Activated CD4-positive, alpha-beta memory T cell treated with anti-CD3 and anti-CD28 coated beads for 36 hours (primary cell): ENCODE measurements at places on chromosomes 16 and 17.

DNA sequence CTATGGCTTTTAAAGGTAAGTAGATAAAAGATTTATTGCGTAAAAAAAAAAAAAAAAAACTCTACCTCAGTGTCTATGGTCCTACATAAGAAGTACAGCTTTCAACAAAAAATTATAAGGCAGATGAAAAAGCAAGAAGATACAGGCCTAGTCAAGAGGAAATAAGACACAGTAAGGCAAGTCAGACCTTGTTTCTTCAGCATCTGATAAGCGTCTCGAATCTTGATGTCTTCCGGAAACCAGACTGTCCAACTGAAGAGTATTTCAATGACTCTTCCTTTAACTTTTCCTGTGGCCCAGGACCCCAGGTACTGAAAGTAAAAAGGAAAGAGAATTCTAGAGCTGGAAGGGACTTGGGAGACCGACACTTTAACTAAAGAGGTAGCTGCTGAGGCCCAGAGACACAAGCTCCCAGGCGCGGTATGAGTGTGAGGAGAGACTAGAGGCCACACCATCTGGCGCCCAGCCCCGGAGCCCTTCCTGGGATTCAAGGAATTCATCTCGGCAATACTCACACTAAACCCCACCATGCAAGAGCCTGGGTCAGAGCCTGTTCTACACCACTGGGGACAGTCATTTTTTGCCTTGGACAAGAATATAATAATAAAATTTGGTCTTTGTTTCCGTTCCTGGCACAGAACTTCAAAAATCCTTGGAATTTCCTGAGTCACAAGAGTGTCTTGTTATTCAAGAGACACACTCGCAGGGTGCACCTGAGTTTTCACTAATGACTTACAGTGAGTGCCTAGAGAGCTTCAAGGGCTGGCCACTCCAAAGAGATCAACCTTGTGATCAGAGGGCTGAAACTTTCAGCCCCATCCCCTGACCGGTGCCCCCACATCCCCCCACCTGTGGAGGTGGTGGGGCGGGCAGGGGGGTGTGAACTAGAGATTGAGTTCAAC is 18.6 kb downstream of the GGA2 start:
- no peak for DNase-seq

DNA sequence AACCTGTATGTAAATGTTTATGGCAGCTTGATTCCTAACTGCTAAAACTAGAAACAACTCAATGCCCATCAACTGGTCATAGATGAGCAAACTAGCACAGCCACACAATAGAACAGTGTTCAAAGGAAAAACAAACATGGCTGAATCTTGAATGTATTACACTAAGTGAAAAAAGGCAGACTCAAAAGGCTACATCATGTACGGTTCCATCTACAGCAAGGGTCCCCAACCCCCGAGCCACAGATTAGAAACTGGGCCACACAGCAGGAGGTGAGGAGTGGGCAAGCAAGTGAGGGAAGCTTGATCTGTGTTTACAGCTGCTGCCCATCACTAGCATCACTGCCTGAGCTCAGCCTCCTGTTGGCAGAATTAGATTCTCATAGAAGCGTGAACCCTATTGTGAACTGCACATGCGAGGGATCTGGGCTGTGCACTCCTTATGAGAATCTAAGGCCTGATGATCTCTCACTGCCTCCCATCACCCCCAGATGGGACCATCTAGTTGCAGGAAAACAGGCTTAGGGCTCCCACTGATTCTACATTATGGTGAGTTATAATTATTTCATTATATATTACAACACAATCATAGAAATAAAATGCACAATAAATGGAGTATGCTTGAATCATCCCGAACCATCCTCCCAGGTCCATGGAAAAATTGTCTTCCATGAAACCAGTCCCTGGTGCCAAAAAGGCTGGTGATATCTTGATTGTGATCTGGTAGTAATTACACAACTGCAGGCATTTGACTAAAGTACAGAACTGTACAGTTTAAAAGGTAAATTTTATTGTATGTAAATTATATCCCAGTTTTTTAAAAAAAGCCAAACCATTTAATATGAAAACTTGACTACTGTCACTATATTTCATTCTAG is 7.7 kb downstream of the CEP20 start:
- no peak for DNase-seq

- no peak for DNase-seq
Measured at GRCh38 chr17:57940231-57940630, 15.0 kb downstream of the CUEDC1 start.

GRCh38 chr17:77210331-77210730 is 69.6 kb downstream of the SEC14L1 start:
- no peak for DNase-seq

DNA sequence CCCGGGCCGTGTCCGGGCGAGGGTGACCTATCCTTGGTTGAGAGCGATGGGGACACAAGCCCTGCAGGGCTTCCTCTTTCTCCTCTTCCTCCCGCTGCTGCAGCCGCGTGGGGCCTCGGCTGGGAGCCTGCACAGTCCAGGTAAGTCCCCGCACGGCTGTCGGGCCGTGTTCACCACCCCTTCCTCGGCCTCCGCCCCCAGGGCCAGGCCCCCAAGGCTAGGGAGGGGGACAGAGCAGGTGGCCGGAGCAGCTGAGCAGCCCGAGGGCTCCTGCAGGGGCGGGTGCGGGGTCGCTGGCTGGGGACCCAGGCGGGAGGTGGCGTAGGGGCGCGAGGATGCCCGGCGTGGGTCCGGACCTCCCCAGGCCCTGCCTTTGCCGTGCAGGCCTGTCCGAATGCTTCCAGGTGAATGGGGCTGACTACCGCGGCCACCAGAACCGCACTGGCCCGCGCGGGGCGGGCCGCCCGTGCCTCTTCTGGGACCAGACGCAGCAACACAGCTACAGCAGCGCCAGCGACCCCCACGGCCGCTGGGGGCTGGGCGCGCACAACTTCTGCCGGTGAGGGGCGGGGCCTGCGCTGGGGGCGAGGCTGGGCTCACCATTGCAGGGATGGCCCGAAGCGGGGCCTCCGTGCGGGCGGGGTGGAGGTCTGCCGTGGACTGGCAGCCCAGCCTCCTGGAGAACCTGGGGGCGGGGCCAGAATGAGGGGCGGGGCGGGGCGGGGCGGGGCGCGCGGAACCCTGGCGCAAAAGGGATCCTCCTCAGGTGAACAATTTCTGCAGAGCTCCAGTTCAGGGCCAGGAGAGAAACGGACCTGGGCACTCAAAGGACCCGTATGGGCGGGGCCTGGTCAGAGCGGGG is 631 bp downstream of the KREMEN2 start:
- DNase-seq: peak; percentile 72

GRCh38 chr17:37570527-37571093 is 38.6 kb downstream of the SYNRG start:
- peak; percentile 56 for DNase-seq

GRCh38 chr16:58128711-58129096 is 477 bp downstream of the CFAP20 start:
- no peak for DNase-seq

- DNase-seq: no peak
Measured at GRCh38 chr17:80730739-80731138, 186.1 kb downstream of the RPTOR start.

GRCh38 chr16:54290833-54291655 is 4.5 kb upstream of the IRX3 start:
- DNase-seq: no peak

DNA sequence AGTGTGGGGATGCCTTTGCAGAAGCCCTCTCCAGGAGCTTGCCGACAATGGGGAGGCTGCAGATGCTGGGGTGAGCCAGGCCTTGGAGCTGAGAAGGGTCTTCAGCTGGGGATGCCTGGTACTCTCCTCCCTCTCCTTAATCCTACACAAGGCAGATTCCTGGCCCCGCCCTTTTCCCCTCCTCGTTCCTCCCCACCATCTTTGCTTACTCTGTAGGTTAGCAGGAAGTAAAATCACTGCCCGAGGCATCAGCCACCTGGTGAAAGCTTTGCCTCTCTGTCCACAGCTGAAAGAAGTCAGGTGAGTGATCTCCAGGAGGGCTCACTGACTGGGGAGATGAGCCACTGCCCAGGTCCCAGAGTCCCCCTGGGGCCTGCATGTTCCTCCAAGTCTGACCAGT is 38.7 kb downstream of the NLRC5 start:
- DNase-seq: no peak

GRCh38 chr17:46043606-46044005 is 44.6 kb downstream of the STH start:
- DNase-seq: no peak

DNA sequence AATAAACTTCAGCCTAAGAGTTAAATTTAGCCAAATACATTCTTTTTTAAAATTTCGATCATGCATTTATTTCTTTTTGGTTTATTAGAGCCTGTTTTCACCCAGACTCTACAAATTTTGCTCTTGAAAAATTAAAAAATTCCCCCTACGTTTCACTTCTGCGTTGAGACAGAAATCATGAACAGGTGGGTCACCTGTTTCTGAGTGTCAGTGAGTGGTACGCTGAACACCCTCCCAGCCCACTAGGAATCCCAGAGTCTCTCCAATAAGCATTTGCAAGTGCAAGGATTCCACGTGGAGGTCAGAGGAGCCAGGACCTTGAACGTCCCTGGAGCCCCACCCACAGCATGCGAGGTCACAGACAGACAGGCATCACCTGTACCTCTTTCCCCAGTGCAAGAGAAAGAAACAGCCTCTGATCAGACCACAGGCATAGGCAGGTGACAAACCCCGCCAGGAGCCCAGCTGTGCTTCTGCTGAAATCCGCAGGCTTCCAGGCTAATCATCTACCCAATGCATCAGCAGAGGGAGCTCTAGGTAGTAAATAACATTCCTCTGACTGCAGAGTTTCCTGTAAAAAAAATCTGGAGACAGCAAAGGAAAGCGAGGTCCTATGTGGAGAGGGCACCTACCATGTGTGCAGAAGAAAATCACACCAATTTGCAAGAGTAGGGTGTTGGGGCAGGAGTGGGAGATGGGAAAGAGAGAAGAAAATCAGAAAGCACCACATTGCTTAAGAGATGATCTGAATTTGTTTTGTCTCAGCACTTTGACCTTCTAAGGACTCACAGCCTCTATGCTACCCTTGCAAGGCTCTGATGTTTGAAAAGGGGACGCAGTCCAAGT is 5.9 kb upstream of the XYLT1 start:
- DNase-seq: peak; percentile 53

GRCh38 chr16:11391576-11391975 is 46.3 kb downstream of the RMI2 start:
- no peak for DNase-seq

DNA sequence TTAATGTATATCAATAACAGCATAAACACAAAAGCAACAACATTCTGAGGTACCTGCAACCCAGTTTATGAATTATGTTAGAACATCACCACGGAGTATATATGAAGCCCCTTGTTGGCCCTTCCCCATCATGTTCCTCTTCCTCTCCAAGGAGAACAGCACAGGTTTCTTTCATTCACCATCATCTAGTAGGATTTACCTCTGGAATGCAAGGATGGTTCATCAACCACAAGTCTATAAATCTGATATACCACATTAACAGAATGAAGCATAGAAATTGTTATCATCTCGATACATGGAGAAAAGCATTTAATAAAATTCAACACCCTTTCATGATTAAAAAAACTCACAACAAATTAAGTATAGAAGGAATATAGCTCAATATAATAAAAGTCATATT is 6.2 kb upstream of the PRSS54 start:
- DNase-seq: no peak

DNA sequence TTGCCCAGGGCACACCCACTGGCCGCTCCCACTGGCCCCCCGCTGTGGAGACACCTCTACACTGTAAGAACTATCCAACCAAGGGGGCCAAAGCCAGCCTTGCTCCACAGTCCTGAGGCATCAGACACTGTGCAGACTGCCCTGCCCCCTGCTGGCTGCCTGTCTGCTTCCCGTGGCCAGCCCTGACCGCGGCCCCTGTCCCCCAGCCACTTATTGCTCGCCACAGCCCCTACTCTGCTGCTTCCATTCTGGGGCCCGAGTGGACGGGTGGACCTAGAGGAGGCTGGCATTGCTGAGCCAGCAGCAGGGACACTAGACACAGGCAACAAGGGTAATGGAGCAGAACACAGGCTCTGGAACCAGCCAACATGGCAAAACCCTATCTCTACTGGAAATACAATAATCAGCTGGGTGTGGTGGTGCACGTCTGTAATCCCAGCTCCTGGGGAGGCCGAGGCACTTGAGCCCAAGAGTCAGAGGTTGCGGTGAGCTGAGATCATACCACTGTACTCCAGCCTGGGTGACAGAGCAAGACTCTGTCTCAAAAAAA is 19.7 kb upstream of the LRRC37A3 start:
- DNase-seq: peak; percentile 65

- no peak for DNase-seq
Measured at GRCh38 chr17:32998887-32999228, 7.2 kb downstream of the SPACA3 start.

GRCh38 chr17:32998111-32998886 is 6.7 kb downstream of the SPACA3 start:
- peak; percentile 80 for DNase-seq

DNA sequence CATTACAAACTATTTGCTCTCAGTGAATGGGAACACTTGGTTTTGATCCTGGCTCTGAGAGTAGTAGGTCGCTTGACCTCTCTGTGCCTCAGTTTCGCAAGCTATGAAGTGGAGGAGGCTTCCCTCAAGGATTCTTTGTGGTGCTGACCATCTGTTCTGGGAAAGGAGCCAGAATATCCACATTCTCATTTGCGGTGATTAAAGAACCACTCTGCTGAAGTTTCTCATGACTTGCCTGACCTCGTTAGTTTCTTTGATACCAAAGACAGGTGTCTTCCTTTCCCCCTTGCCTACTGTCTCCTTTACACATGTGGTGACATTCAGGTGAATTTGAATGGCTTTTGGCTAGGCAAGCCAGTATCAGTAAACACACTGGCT is 116.0 kb downstream of the SNX29 start:
- no peak for DNase-seq

DNA sequence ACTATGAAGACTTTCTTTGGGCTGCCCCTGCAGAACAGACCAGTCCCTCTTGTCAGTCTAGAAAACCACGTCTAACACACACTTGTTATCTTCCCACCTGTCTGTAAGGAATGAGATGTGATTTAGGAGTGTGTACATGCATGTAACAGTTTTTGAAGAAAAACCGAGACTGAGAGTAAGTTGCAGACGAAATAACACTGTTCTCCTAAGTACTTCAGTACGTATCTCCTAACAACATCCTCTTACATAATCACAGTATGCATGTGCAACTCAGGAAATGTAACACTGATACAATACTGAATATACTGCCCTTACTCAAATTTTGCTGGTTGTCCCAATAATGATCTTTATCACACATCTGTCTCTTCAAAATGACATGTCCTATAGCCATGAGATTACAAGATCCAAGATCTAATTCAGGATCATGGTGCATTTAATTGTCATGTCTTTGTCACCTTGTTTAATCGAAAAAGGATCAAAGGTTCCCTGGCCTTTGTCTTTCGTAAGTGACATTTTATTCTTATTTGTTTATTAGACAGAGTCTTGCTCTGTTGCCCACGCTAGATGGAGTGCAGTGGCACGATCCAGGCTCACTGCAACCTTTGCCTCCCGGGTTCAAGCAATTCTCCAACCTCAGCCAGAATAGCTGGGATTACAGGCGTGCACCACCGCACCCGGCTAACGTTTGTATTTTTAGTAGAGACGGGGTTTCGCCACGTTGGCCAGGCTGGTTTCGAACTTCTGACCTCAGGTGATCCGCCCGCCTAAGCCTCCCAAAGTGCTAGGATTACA is 25.6 kb downstream of the CREBBP start:
- no peak for DNase-seq
